CD4-positive, alpha-beta T cell treated with Interleukin-21 for 1 hour (primary cell): ENCODE measurements at places on chromosomes 6 and 20.

- no peak for DNase-seq
Observed at GRCh38 chr20:2228926-2229325, 66.9 kb upstream of the TGM3 start.

DNA sequence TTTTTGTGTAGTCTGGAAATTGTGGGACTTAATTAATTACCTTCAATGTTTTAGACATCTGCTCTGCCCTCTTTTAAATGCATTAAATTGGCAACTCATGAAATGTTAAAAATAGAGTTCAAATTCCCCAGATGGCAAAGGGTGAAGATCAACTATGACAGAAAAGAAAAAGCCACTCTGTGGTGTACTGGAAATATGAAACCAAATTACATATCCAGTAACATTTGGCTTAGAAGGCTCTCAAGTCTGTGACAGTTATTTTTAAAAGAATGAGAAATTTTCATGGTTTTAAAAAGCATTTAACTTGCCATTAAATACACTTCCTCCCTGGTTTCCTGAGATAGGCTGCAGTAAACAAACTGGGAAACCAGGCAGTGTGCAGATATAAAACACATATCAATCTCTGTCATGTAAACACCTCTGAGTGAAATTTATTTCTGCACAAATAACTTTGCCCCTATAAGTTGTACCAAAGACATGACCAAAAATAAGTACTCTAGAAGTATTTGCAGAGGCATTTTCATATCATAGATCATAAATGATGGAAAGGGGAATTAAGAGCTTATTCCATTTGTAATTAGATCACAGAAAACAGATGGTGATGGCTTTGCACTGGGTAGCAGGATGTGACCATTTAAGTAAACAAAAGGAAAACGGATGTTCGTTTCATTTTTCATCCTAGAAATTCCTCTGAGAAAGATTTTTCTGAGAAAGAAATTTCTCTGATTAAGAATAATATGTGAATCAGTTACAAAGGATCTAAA, 360.1 kb downstream of the SAMD5 start:
- no peak for DNase-seq

- no peak for DNase-seq
Observed at GRCh38 chr6:134261766-134262165, 56.1 kb downstream of the SGK1 start.

GRCh38 chr20:39630215-39630908, 668.2 kb downstream of the DHX35 start:
- no peak for DNase-seq

GRCh38 chr6:13392462-13392861, 64.1 kb upstream of the TBC1D7 start:
- DNase-seq: no peak

GRCh38 chr6:107284805-107285204, 169.5 kb upstream of the BEND3 start:
- no peak for DNase-seq

DNA sequence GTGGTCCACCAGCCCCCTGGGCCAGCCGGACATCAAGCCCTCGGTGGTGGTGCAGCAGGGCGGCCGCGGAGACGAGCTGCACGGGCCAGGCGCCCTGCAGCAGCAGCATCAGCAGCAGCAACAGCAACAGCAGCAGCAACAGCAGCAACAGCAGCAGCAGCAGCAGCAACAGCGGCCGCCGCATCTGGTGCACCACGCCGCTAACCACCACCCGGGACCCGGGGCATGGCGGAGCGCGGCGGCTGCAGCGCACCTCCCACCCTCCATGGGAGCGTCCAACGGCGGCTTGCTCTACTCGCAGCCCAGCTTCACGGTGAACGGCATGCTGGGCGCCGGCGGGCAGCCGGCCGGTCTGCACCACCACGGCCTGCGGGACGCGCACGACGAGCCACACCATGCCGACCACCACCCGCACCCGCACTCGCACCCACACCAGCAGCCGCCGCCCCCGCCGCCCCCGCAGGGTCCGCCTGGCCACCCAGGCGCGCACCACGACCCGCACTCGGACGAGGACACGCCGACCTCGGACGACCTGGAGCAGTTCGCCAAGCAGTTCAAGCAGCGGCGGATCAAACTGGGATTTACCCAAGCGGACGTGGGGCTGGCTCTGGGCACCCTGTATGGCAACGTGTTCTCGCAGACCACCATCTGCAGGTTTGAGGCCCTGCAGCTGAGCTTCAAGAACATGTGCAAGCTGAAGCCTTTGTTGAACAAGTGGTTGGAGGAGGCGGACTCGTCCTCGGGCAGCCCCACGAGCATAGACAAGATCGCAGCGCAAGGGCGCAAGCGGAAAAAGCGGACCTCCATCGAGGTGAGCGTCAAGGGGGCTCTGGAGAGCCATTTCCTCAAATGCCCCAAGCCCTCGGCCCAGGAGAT, 1.0 kb downstream of the POU3F2 start:
- DNase-seq: no peak
